Stimulated activated CD4-positive, alpha-beta T cell treated with anti-CD3 and anti-CD28 coated beads, TNF-alpha, amount 100 ng/mL, for 4 hours (primary cell): ENCODE measurements at places on chromosomes 16 and 17.

- DNase-seq: no peak
Observed at GRCh38 chr16:57937861-57938260, 33.1 kb downstream of the CNGB1 start.

GRCh38 chr17:57051886-57052361 lies 33.1 kb upstream of the AKAP1 start:
- no peak for DNase-seq

DNA sequence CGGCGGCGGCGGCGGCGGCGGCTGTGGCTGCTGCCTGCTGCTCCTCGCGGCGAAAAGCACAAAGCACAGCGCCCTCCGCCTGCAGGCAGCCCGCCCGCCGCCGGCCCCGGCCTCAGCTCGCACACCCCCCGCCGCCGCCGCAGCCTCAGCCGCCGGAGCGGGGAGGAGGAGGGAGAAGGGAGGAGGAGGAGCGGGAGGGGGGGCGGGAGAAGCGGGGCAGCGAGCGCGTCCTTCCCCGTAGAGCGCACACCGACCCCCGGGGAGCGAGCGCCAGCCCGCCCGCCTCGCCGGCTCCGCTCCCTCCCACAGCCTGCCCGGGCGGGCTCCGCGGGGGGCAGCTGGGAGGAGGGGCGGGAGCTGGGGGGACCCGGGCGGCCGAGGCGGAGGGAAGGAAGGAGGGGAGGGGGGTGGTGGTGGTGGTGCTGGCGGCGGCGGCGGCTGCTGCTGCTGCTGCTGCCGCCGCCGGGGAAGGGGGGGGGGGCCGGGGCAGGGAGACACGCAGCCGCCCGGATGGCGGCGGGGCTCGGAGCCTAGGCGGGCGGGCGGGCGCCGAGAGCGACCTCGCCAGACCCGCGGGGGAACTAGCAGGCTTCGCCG lies at the start of gene UBTF:
Gene UBTF (minus strand): TSS at position 60 of the 597 bp plus-strand sequence. CDS start 1,446 bp downstream, outside the sequence.
- peak; percentile 60 for DNase-seq

DNA sequence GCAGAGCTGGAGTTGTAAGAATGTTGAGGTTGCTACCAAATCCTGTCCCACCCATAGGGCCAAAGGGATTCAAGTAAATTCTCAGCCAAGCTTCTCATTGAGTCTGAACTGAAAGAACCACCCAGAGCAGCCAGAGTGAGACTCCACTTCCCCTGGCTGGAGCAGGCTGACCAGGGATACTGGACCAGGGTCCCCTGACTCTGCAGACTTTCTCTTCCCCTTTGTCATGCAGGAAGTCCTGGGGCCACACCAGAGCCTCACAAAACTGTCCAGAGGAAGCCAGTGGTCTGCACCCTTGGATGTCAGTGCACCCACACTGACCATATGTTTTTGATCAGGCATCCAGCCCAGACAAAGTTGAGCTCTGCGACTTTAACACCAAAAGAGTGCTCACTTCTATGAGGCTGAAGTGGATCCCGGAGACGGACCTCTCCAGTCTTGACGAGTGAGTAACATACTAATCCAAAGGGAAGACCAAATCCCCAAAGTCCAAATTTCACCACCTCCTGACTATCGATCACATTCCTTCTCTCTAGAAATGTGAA lies 4.1 kb downstream of the NXN start:
- no peak for DNase-seq

GRCh38 chr16:31130336-31130891 lies 5.1 kb downstream of the PRSS8 start:
- no peak for DNase-seq

GRCh38 chr16:67030221-67030962 lies 1.4 kb downstream of the CBFB start:
- DNase-seq: no peak

GRCh38 chr17:61411261-61412142 lies 11.9 kb downstream of the TBX2 start:
- DNase-seq: no peak

GRCh38 chr17:62916684-62917571 lies 49.1 kb upstream of the TANC2 start:
- no peak for DNase-seq

DNA sequence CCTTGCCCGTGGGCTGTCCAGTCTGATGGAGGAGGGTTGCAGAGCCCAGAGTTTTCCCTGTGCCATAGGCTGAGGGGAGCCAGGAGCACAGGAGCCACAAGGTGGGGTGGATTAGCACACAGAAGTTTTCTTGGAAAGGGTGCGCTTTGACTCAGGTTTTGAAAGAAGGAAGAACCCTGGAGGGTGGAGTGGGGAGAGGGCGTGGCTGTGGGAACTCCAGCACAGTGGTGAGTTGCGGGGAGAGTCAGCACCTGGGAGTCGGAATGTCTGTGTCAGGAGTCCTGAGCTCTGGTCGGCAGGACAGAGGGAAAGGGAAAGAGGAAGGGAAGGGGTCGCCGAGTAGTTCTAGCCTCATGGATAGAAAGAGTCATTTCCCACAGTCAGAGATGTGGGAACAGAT lies 8.9 kb upstream of the KRT14 start:
- DNase-seq: no peak

GRCh38 chr16:450785-451512 lies 25.5 kb downstream of the RAB11FIP3 start:
- DNase-seq: no peak

DNA sequence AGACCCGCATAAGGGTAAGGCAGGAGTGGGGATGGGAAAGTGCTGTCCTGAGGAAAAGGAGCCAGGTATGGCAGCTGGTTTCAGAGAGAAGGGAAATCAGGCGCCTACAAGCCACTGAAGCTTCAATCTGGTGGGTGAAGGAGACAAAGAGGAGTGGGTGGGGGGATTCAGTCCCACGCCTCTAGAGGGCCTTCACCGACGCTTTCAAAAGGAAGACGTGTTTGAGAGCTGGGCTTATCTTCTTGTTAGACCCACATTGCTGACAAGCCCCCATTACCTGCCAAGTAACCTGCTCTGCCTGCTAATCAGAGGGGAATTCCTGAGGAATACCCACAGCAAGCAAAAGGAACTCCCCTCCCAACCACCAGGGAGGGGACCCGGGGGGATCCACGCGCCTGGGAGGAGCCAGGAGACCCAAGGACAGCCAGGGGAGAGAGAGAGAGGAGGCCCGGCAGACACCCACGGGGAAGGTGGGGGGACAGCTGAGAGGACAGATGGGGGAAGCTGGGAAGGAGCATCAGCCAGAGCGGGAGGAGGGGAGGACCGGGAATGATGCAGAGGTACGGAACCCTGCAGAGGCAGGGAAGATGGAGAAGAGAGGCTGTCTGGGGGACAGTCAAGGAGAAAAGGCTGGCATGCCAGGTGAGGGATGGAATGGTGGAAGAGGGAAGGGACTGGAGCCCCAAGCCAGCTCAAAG lies 1.0 kb downstream of the MTMR4 start:
- no peak for DNase-seq
